ENCODE measurements at places on chromosomes 3 and 15.

GRCh38 chr3:464255-464654 lies 267.7 kb downstream of the CHL1 start:
- DNase-seq, result no peak

GRCh38 chr3:179100652-179101051 lies 29.0 kb upstream of the ZMAT3 start:
- DNase-seq, result no peak

- no peak for DNase-seq
Measured at GRCh38 chr15:79640206-79640605, 208.1 kb downstream of the MINAR1 start.

- no peak for DNase-seq
Measured at GRCh38 chr15:67880651-67881182, 40.9 kb upstream of the RNU6-1 start.

DNA sequence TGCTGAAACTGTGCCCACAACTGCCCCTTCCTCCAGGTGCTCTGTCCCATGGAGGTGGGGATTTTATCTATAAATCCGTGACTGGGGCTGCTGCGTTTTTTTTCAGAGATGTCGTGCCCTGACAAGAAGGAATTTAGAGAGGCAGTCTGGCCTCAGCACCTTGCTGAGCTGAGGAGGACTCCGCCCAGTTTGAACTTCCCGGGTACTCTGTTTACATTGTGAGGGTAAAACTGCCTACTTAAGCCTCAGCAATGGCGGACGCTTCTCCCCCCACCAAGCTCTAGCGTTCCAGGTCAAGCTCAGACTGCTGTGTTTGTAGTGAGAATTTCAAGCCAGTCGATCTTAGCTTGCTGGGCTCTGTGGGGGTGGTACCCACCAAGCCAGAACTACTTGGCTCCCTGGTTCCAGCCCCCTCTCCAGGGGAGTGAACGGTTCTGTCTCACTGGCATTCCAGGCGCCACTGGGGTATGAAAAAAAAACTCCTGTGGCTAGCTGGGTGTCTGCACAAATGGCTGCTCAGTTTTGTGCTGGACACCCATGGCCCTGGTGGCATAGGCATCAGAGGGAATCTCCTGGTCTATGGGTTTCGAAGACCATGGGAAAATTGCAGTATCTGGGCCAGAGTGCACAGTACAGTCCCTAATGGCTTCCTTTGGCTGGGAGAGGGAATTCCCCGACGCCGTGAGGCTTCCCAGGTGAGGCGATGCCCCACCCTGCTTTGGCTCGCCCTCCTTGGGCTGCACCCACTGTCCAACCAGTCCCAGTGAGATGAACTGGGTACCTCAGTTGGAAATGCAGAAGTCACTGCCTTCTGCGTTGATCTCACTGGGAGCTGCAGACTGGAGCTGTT lies 68.5 kb upstream of the SGO1 start:
- DNase-seq, result no peak

DNA sequence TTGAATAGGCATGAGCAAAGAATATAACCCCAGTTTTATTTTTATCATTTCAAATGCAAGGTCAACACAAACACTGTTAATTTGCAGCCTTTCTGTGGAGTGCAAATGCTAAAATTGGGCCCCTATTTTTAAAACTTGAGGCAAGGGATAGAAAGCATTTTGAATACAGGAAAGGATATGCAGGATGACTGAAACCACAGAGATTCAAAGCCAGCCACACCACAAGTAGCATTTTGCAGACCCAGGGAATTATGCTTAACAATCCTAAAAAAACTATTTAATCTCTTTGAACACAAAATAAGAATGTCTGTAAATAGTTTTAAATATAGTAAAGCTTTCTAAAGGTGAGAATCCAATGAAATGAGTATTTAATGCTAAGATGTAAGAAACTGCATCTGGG lies 62.9 kb upstream of the TRPC1 start:
- DNase-seq, result no peak

DNA sequence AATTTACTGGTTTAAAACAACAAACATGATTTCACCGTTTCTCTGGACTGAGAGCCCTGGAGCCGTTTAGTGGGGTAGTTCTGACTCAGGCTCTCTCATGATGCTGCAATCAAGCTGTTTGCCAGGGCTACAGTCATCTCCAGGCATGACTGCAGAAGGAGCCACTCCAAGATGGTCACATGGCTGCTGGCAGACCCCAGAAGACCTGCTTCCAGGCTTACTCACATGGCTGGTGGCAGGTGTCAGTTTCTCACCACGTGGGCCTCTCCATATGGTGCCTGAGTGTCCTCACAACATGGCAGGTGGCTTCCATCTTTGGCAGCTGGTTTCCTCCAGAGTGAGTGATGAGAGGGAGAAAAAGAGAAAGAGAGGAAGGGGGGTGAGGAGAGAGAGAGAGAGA lies 378.3 kb upstream of the RGMA start:
- no peak for DNase-seq

DNA sequence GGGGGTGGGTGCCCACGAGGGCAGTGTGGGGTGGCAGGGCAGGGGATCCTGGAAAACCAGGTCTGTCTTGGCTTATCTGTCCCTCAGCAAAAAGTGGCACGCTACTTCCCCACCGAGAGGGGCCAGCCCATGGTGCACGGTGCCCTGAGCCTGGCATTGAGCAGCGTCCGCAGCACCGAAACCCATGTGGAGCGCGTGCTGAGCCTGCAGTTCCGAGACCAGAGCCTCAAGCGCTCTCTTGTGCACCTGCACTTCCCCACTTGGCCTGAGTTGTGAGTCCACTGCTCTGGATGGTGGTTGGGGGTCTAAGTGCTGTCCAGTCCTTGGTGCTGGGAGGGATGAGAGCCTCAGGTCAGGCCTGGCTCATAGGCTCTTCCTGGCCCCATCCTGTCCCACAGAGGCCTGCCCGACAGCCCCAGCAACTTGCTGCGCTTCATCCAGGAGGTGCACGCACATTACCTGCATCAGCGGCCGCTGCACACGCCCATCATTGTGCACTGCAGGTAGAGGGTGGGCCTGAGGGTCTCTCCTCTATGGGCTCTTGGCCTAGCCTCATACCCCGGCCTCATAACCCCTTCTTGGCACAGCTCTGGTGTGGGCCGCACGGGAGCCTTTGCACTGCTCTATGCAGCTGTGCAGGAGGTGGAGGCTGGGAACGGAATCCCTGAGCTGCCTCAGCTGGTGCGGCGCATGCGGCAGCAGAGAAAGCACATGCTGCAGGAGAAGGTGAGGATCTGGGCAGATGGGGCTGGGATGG lies 31.1 kb downstream of the PTPN23 start:
- DNase-seq, result no peak

- no peak for DNase-seq
Measured at GRCh38 chr15:79953951-79954444, 17.0 kb downstream of the BCL2A1 start.

- DNase-seq, result no peak
Measured at GRCh38 chr3:36964817-36965216, 20.0 kb upstream of the TRANK1 start.

- DNase-seq, result no peak
Measured at GRCh38 chr3:38986901-38987300, 64.8 kb downstream of the SCN11A start.

- DNase-seq, result no peak
Measured at GRCh38 chr15:70789213-70789612, 25.9 kb upstream of the UACA start.

DNA sequence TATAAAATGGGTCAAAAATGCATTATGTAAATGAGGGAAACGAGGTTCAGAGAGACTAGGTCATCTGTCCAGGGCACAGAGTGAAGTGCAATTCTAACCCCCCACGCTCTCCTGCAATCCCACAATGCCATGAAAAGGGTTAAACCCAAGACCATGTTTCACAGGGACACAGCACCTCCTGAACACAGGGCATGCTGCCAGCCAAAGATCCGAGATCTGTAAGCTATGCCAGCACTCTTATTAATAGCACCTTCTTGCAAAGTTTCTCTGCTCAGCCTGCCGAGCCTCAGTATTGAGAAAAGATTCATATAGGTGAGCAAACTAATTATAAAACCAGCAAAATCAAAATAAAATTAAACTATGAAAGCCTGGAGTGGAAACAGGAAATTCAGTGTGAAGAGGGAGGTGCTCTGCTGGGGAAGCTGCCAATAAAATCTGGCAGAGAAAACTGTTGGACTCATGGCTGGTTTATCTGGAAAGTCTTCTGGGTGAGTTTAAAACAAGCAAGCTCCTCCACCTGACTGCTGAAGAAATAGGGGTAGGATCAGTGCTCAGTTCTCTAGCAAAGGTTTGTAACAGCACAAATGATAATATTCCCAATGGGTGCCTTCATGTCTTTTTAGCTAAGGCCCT lies 50.3 kb downstream of the LRIG1 start:
- no peak for DNase-seq

GRCh38 chr3:23575697-23576096 lies 230.1 kb upstream of the UBE2E1 start:
- DNase-seq, result no peak

DNA sequence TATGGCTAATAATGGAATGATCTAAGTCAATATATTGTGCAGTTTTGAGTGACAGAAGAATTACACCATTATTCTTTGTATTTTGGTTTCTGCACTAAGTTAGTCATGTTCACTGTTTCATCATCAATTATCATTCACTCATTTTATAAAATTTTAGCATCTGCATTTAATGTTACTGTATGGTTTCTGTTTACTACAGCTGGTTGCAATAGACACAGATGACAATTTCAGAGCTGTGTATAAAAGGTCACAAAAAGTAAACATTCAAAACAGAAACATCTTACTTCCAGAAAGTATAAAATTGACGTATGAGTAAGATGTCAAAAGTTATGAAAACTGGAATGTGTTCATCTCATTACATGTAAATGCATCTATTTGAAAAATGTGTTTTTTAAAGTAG lies 111.1 kb upstream of the GBE1 start:
- no peak for DNase-seq

DNA sequence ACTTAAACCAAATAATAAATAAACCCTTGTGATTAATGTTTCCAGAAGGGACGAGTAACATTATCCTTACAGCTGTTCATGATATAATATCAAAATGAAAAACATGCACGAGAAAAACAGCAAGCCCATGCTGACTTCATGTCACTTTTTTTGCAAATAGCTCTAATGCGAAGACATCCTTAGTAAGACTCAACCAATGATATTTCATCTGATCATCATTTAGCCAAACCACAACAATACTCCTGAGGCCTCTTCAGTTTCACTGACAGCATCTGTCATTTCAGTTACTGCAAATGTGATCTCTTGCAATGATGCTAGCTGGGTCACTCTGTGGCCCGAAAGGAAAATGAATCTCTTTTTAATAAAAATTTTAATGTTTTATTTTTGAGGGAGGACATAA lies 74.0 kb downstream of the POLR2M start:
- DNase-seq, result no peak

DNA sequence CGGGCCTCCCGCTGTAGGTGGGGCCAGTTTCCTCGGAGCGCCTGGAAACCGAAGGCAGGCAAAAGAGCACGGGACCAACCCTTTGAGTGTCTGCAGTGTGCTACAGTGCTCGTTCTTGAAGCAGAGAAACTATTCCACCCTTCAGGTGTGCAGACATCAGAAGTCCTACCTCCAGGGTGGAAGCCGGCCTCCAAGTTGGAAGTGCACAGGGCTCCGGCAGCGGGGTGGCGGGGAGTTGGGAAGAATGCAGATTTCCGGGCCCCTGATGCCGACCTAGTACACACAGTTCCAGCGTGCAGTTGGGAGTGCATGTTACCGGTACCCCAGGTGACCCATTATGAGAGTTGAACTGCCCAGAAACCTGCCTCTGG lies 3.0 kb downstream of the KLF13 start:
- no peak for DNase-seq

GRCh38 chr15:60520013-60520824 lies 41.3 kb upstream of the ICE2 start:
- DNase-seq, result no peak

GRCh38 chr15:60004846-60005351 lies 788 bp downstream of the FOXB1 start:
- DNase-seq, result no peak

DNA sequence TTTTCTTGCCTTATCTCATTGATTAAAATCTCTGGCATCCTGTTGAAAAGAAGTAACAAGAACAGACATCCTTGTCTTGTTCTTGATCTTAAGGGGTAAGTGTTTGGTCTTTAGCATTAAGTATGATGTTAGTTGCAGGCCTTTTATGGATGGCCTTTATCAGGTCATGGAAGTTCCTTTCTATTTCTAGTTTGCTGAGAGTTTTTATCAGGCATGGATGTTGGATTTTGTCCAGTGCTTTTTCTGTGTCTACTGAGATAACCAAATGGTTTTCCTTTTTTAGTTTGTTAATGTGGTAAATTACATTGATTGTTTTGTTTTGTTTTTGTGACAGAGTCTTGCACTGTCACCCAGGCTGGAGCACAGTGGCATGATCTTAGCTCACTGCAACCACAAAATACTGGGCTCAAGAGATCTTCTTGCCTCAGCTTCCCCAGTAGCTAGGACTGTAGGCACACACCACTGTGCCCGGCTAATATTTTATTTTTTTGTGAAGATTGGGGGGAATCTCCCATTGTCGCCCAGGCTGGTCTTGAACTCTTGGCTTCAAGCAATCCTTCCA lies 26.3 kb downstream of the MRAS start:
- DNase-seq, result no peak

- DNase-seq, result no peak
Measured at GRCh38 chr15:38714309-38715072, 149.9 kb upstream of the RASGRP1 start.

DNA sequence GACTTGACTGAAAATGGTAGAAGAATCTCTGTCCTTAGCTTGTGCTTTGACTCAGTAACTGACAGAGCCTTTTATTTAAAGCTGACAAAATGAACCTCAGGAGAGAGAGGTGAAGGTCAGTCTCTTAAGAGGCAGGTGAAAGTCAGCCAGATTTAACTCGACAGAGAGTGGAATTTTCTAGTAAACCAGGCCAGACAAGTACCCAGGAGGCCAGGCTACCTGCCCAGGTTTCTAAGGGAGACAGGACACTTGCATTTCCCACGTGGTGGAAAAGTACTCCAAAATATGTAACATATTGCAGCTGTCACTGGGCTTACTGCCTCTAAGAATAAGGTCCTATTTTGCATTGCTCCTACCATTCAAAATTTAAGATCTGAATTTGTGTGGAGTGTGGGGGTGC lies 167.9 kb downstream of the FMN1 start:
- DNase-seq, result no peak

DNA sequence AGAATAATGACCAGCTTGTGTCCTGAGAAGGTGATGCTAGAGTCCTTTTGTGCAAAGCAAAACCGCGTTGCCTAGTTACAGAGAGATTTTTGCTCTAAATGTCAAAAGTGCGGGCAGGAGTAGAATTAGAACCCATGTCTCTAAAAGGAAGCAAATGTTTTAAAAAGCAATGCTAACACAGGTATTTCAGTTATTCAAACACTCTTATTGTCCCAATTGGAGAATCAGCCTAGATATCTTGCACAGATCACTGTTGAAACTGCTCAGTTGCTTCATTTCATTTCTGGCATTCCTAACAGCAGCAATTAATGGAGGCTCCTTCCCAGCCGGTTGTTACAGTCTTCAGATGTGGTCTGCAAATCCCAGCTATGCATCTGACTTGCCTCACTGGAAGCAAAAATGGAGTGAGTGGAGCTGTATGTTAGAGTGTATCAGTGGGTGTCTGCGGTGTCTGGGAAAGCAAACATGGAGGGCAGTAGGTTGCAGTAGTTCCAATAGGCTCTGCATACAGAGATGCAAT lies 55.6 kb upstream of the SEMA6D start:
- DNase-seq, result no peak
